ENCODE measurements at places on chromosomes 3 and 15. TPM values are rescaled to one million over a fixed set of nuclear protein-coding genes. Genes with fewer than 3 reads are reported as not detected.

The TAGLN3 gene
- not detected for total RNA-seq

The SPINK8 gene
- total RNA-seq, result not detected

The CCR9 gene
- total RNA-seq, result not detected

The FBXO40 gene
- not detected for total RNA-seq

The ROBO2 gene
- 6.1 TPM for total RNA-seq

The IGSF11 gene
- total RNA-seq, result not detected

The MOBP gene
- not detected for total RNA-seq

The REC114 gene
- total RNA-seq, result not detected

The ACTRT3 gene
- total RNA-seq, result 5.2 TPM

The PPM1L gene
- 0.97 TPM for total RNA-seq
